Activated CD4-positive, alpha-beta T cell treated with anti-CD3 and anti-CD28 coated beads, Interleukin-2, amount 10 ng/mL, durations not matched to agents 7 days and 5 days (primary cell): ENCODE measurements at places on chromosomes 13 and 19.
A peak's percentile ranks its signal among the peaks of the same experiment; 100 is the strongest.

- peak overlapping the region; percentile 90 for H3K27ac ChIP-seq
- peaks cover 10% of the 10 kb centered on the region for H3K36me3 ChIP-seq
- H3K4me1 ChIP-seq = peaks cover 89% of the 10 kb centered on the region
- no peak for DNase-seq
- no peaks in the 10 kb centered on the region for H3K27me3 ChIP-seq
These were observed 10.8 kb downstream of the NDFIP2 start for GRCh38 chr13:79491715-79492114.

DNA sequence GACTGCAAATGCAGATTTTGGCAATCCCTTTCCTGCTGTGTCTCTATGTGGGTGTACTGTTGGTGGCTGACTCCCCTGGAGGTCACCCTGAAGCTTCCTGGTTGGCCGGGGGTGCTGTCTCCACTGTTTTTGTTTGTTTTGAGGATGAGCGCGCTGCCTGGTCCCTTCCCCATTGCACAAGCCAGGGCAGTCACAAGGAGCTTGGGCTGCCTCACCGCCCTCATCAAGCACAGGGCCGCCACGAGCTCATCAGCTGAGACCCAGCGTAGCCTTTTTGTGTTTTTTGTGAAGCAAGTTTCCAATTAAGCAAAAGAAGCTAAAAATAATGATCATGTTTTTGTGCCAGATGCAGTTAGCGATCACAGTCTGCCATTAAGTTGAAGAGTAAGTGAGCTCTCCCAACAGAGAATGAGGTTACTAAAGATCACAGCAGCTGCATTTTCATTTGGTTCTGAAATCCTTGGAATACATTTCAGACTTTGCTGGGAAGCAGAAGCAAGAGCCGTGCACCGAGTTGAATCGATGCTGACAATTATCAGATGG lies 57.8 kb downstream of the GGACT start:
- H3K36me3 ChIP-seq = no peaks in the 10 kb centered on the region
- H3K4me1 ChIP-seq = no peaks in the 10 kb centered on the region
- no peak overlapping the region for H3K4me3 ChIP-seq
- H3K27me3 ChIP-seq = no peaks in the 10 kb centered on the region

- peaks cover 44% of the 10 kb centered on the region for H3K4me1 ChIP-seq
- DNase-seq = no peak
- peaks cover 21% of the 10 kb centered on the region for H3K36me3 ChIP-seq
- H3K27me3 ChIP-seq = no peaks in the 10 kb centered on the region
These were observed 46.0 kb downstream of the RGCC start for GRCh38 chr13:41503356-41503755.

- peaks cover 77% of the 10 kb centered on the region for H3K36me3 ChIP-seq
- peaks cover 7% of the 10 kb centered on the region for H3K4me1 ChIP-seq
- H3K27me3 ChIP-seq = no peaks in the 10 kb centered on the region
- no peak for DNase-seq
- no peak overlapping the region for H3K27ac ChIP-seq
These were observed 8.8 kb downstream of the PPP2R1A start for GRCh38 chr19:52198678-52199077.

- H3K27me3 ChIP-seq = no peaks in the 10 kb centered on the region
- H3K36me3 ChIP-seq = no peaks in the 10 kb centered on the region
- H3K4me1 ChIP-seq = no peaks in the 10 kb centered on the region
- H3K4me3 ChIP-seq = no peak overlapping the region
- H3K27ac ChIP-seq = no peak overlapping the region
These were observed 1180.1 kb upstream of the ATXN8OS start for GRCh38 chr13:68927387-68928026.

DNA sequence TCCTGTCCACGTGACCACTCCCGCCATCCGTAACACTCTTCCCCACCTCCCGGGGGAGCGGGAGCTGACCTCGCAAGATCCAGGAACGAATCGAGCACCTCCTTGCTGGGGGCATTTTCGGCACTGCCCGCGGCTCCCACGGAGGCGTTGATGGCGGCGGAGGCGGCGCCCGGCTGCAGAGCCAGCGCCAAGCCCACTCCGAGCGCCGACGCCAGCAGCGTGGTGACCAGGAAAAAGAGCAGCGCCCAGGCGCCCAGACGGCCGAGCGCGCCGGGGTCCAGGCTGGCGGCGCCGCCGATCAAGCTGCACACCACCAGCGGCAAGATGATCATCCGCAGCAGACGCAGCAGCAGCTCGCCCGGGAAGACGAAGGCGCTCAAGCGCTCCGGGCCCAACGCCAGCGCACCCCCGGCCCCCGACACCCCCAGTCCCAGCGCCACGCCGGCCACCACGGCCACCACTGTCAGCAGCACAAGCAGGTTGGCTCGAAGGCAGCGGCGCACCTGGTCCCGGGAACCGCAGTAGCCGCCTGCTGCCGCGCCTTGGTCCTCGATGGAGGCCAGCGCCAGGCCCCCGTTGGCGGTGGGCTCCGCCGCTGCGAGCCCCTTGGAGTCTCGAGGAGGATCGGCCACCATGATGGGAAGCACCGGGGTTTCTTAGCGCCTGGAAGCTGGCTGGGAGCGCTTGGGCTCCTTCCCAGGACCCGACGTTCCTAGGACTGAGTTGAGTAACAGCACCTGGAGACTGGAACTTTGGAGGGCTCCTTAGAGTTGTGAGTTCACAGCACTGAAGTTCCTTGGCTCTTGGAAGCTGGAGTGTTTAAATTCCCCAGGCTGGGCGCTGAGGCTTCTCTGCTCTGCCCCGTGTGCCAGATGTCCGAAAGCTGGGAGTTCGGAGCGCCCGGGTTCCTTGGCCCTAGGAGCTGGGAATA lies 798 bp downstream of the SLC1A5 start:
- peak overlapping the region; percentile 93 for H3K27ac ChIP-seq
- DNase-seq = peak; percentile 49
- H3K36me3 ChIP-seq = peaks cover 35% of the 10 kb centered on the region
- no peaks in the 10 kb centered on the region for H3K27me3 ChIP-seq

- H3K4me1 ChIP-seq = peaks cover 50% of the 10 kb centered on the region
- H3K27ac ChIP-seq = peak overlapping the region; percentile 86
- H3K36me3 ChIP-seq = peaks cover 49% of the 10 kb centered on the region
- peaks cover 4% of the 10 kb centered on the region for H3K27me3 ChIP-seq
These were observed 32.2 kb downstream of the GP6 start for GRCh38 chr19:55005684-55006488.

GRCh38 chr19:49506575-49507105 lies 5.8 kb upstream of the FCGRT start:
- no peak overlapping the region for H3K27ac ChIP-seq
- H3K4me3 ChIP-seq = peak overlapping the region; percentile 41
- DNase-seq = peak; percentile 86
- no peaks in the 10 kb centered on the region for H3K36me3 ChIP-seq
- H3K27me3 ChIP-seq = no peaks in the 10 kb centered on the region
- peaks cover 40% of the 10 kb centered on the region for H3K4me1 ChIP-seq

DNA sequence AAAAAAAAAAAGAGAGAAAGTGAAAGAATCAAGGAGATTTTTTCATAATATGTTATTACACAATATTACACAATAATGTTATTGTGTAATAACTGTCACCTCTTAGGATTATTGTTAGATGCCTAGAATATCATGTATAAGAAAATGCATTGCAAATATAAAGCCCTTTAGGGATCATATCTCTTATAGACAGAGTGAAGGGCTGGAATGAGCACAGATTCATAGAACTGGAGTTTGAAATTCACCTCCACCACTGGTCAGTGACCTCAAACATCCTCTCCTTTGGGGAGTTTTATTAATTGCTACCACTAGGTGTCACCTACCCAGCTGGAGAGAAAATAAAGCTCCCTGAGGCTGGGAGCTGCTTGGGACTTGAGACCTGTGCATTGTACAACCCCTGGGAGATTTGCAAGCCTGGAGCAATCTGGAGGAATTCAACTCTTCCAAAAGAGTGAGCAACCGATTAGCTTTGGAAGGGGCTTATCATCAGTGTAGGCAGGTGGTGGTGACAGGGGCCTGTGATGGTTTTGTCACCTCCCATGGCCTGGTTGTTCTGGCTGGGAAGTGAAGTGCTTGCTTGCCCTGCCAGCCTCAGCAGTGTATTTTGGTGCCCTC lies 30.3 kb upstream of the FRY start:
- peaks cover 2% of the 10 kb centered on the region for H3K27me3 ChIP-seq
- no peak overlapping the region for H3K4me3 ChIP-seq
- DNase-seq = peak; percentile 24

DNA sequence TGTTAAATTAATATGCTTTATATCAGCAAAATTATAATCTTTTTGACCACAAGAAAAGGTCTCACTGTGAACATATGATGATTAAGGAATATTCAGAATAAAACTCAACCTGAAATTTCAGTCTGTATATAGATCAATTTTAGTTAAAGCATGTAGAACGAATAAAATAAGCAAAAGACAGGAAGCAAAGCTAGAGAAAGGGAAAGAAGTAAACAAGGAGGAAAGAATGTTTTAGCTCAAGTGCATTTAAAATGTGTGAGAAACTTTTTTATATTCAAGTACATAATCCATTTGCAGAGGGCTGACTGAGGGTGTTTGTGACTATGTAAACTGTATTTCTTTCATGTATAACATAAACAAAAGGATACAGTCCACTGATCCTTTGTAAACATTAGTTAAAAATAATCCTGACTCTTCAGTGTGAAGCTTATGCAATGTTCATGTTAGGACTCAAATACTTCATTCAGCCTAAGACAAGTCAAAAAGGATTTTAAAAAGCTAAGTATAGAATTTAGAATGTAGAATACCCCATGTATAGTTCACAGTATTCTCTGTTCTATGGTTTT lies 472.1 kb downstream of the DIAPH3 start:
- no peak for DNase-seq
- H3K4me3 ChIP-seq = no peak overlapping the region
- H3K27ac ChIP-seq = no peak overlapping the region
- no peaks in the 10 kb centered on the region for H3K36me3 ChIP-seq
- H3K4me1 ChIP-seq = no peaks in the 10 kb centered on the region

DNA sequence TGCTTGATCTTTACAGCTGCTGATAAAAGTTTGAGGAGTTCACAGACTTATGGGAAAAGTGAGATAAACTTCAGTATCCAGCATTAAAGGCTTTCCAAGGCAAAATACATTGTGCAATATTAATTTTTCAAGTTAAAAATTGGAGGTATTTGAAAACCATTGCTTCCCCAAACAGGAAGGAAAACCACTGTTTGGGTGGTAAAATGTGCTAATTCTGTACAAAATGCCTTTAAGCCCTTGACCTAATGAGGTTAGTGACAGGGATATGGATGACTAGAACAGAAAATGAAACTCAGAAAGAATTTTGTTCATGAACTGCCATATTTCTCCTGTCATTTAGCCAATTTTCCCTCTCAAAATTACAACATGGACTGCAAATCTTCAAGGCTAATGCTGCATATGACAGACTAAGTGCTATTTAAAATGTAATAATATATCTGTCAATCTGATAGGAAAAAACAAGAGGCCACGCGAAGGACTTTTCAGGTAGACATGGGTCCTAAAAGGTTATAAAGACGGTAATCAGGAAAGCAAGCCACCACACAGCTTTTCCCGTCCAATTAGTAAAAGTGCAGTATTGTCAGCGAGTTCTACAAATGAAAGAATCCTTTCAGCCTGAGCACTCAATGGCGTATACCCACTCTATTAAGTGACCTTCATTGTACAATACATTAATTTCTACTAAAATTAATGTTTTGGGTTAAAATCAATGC lies 212.8 kb downstream of the ENOX1 start:
- no peak overlapping the region for H3K27ac ChIP-seq
- peaks cover 6% of the 10 kb centered on the region for H3K4me1 ChIP-seq
- H3K27me3 ChIP-seq = peaks cover 20% of the 10 kb centered on the region
- H3K36me3 ChIP-seq = no peaks in the 10 kb centered on the region

- H3K27me3 ChIP-seq = no peaks in the 10 kb centered on the region
These were observed 3.8 kb upstream of the CCDC97 start for GRCh38 chr19:41305927-41306793.

DNA sequence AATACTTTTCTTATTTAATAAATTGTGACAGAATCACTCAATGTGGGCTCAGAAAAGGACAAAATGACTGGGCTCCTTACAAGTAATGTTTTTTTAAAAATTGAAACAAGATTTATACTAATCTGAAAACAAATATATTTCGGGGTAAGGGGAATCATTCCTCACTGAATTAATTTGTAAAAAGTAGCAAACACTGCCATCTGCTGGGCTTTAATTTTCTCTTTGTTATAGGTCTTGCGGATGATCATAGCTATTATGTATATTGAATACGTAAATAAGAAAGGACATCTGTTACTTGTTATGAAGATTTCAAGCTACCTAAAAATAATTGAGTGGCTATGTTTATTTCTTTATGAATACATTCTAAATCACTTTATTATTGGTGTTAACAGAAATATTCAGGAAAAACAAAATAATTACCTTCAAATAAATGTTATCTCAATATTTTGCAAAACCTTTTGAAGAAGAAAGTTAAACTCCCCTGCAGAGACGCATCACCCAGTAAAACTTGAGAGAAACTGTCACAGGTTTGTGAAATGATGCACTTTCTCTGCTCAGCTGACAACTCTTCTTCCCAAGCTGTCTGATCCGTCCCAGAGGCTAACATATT lies 17.8 kb upstream of the ENOX1 start:
- H3K27ac ChIP-seq = no peak overlapping the region
- DNase-seq = peak; percentile 61
- peaks cover 24% of the 10 kb centered on the region for H3K27me3 ChIP-seq

- no peaks in the 10 kb centered on the region for H3K27me3 ChIP-seq
- no peaks in the 10 kb centered on the region for H3K4me1 ChIP-seq
- no peaks in the 10 kb centered on the region for H3K36me3 ChIP-seq
- H3K27ac ChIP-seq = no peak overlapping the region
- no peak for DNase-seq
These were observed 523.7 kb upstream of the HTR2A start for GRCh38 chr13:47420568-47420967.
